ENCODE measurements at places on chromosomes 1 and 21.

- DNase-seq = no peak
Measured at GRCh38 chr1:246324711-246325110, 182.4 kb downstream of the SMYD3 start.

DNA sequence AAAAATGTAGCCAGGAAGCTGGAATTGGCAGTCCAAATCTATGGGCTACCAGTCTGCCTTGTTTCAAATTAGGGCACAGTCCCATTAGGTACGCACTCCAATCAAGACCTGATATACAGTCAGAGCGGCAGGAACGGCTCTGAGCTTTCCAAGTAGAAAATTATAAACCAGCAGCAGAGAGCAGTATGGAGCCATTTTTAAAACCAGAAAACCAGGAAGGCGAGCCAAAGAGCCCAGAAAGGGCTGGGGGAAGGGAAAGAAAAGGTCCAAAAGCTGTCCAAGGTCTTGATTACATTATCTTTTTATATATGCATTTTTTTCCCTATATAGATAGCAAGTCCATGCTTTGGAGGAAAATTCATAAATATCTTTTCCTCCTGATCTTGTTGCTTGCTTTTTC, 719.0 kb downstream of the RWDD3 start:
- no peak for DNase-seq

- DNase-seq = no peak
Measured at GRCh38 chr21:25752416-25752815, 17.6 kb downstream of the GABPA start.

GRCh38 chr1:160888926-160889325, 3.9 kb upstream of the ITLN1 start:
- no peak for DNase-seq

DNA sequence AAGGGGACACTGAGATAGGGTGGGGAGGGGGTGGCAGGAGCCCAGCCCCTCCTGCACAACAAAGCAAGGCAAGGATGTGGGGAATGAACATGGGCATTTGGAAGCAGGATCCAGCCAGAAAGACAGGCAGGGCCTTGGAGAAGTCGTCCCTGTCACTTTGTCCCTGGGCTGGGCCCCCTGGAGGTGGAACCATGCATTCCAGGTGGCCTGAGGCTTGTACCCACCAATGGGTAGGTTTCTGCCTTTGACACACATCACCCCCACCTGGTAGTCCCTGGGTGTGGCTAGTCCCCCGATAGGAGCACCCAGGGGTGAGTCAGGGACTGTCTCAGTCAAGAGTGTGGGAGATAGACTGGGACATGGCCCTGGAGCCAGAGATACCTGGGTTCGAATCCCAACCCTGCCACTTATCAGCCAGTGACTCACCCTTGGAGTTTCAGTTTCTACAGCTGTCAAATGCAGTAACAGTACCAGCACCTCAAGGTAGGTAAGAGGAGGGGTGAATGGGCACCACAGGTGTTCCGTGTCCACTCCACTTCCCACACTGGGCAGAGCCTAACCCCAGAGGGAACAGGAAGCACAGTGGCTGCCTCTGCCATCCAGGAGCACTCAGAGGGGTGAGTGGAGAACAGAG, 10.0 kb downstream of the PLA2G2D start:
- DNase-seq = no peak

DNA sequence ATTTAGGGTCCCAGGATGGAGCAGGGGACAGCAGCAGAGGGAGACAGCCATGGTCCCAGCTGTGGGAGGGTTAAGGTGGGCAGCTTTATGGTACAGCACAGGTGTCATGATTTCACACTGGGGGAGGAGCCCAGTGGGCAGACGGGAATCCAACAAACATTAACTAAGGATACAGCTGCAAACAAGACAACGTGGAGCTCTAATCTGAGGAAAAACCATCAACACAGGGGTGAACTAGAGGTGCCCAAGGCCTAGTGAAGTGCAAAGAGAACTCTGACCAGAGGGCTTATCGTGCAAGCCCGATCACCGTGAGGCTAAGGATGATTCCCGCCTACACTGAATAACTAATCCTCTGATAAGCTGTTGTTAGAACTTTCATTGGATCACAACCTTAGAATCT, 18.7 kb downstream of the ECE1 start:
- DNase-seq = no peak

- DNase-seq = no peak
Measured at GRCh38 chr1:196651637-196652215, at the start of gene CFH. Gene CFH, plus strand, starts transcription at chr1:196652043. Its CDS starts 75 bp downstream, at chr1:196652118.

GRCh38 chr1:11550664-11551283, 71.8 kb downstream of the DISP3 start:
- peak; percentile 39 for DNase-seq

- no peak for DNase-seq
Measured at GRCh38 chr1:239804266-239804665, 287.4 kb upstream of the FMN2 start.

DNA sequence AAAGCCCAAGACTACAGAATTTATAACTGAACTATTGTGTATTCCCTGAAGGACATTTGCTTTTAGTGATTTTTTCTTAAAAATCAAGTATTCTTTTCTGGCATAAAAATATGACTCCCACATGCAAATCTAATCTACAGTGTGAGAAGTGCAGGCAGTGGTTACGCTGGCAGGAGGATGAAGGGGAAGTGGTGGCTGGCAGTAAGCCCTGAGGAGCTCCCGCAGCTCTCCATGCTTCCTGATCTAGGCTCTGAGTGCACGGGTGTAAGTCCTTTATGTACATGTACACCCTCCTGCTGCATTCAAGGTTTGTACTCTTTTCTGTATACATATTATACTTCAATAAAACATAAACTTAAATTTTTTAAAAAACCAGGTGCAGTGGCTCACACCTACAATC, 67.5 kb upstream of the PRDX6 start:
- DNase-seq = no peak

DNA sequence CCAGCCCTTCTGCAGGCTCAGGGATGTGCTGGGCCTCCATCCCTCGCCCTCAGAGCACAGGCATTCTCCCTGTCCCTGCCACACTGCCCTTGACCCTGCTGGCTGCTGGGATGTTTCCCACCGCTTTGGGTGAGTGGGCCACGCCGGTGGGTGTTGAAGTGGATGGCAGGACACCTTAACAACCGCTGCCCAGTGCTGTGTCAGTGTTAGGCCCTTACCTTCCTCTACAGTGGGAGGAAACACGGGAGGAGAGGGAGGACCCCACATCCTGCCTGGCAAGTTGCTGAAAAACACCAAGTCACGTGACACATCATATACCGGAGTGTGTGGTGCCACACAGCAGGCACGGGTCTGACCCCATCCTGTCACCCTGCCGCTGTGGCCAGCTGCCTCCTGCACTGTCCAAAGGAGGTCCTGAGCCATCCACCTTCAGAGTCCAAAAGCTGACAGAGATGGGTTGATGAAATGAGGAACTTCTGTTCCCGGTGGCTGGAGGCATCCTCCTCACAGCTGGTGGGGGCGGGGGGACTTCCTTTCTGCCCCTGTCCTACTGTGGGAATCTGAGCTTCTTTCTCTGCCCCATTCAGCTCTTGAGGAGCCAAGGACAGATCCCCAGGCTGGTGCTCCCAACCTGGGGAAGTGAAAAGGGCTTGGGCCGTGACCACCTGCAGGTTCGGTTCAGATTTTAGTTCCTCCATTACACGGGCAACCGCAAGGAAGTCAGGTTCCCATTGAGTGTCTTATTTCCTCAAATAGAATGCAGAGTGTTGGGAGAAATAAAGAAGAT, 3.2 kb upstream of the THEMIS2 start:
- DNase-seq = peak; percentile 66

- DNase-seq = no peak
Measured at GRCh38 chr21:38643404-38644023, 145.2 kb upstream of the ERG start.

DNA sequence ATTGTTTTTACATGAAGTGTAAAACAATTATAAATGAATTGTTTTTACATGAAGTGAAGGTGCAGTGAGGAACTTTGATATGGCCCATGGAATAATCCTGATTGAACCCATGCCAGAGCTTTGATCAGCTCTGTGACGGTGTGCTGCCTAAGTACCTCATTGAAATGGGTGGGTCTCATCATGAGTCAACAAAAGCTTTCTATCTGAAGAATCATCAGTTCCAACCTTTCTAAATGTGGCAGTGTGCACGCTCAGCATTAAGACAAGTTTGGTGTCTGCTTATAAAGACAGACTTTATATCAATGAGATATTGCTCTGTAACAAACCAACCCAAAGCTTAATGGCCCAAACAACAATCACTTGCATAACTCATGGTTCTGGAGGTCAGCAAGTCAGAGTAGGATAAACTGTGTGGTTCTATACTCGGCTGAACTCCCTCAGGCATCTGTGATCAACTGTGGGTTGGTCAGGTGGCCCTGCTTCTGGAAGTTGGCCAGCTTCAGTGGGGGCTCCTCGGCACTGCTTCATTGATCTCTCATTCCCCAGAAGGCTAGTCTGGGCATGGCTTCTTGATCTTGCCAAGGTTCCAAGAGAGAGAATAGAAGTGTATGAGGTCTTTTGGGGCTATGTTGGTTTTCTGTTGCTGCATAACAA, 258.0 kb downstream of the LTN1 start:
- no peak for DNase-seq

- no peak for DNase-seq
Measured at GRCh38 chr21:29725025-29725736, 214.6 kb downstream of the GRIK1 start.

GRCh38 chr1:6239950-6240768, 3.8 kb upstream of the HES3 start:
- no peak for DNase-seq

DNA sequence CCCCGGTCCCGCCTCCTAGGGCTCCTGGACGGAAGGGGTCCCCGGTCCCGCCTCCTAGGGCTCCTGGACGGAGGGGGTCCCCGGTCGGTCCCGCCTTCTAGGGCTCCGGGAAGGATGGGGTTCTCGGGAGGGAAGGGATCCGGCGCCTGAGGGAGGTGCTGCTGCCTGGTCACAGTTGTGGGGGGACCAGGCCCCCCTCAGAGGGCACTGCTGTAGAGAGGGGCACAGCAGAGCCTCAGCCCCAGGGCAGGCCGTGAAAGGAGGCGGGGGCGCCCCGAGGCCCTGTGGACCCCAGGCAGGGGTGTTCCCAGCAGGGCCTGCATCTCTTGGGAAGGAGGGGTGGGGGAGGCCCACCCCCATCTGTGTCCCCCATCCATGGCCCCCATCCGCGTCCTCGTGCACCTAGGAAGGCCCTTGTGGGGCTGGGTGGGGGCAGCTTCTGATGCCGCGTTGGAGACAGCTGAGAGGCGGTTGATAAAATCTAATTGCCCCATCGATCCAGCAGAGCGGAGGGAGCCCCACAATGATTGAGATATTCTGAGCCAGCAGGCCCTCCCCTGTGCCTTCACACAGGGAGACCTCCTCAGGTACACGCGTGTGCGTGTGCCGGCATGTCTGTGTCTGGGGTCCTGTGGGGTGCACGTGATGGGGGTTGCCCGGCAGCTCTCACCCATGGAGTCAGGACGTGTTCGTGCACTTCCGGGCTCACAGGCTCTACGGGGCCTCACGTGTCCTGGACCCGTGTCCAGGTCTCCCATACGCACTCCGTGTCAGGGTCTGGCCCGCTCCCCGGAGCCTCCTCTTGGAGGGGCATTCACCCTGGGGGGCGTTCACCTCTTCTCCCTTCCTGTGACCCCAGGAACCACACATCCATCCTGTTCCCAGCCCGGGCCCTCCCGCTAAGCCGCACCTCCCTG, 12.9 kb downstream of the SAMD11 start:
- DNase-seq = no peak

- DNase-seq = no peak
Measured at GRCh38 chr1:203153051-203153988, 22.3 kb downstream of the MYBPH start.

GRCh38 chr1:230852959-230853358, 15.4 kb downstream of the C1orf198 start:
- no peak for DNase-seq

- DNase-seq = no peak
Measured at GRCh38 chr1:33272509-33272908, 16.2 kb downstream of the ZNF362 start.

GRCh38 chr1:20308569-20308968, 17.9 kb downstream of the VWA5B1 start:
- no peak for DNase-seq

DNA sequence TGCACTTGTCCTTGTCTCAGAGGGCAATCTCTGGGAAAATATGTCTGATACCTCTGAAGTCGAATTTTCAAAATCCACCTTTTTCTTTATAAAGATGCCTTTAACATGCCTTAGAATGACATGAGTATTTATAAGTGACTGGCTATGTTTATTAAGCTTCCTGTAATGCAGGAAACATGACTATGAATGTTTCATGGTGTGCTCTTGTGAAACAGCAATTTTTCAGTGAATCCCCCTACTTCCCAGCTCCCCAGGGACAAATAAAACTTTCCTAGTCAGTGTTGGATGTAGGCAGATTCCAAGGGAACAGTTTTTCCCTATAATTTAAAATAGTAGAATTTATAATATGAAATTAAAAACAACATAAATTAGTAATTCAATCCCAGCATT, 437.0 kb downstream of the LMO4 start:
- no peak for DNase-seq

- DNase-seq = no peak
Measured at GRCh38 chr1:61561666-61562065, 163.3 kb downstream of the TM2D1 start.

- peak; percentile 43 for DNase-seq
Measured at GRCh38 chr1:9239622-9240401, 5.2 kb downstream of the H6PD start.

- no peak for DNase-seq
Measured at GRCh38 chr21:22703521-22703920, 1705.3 kb downstream of the NCAM2 start.

DNA sequence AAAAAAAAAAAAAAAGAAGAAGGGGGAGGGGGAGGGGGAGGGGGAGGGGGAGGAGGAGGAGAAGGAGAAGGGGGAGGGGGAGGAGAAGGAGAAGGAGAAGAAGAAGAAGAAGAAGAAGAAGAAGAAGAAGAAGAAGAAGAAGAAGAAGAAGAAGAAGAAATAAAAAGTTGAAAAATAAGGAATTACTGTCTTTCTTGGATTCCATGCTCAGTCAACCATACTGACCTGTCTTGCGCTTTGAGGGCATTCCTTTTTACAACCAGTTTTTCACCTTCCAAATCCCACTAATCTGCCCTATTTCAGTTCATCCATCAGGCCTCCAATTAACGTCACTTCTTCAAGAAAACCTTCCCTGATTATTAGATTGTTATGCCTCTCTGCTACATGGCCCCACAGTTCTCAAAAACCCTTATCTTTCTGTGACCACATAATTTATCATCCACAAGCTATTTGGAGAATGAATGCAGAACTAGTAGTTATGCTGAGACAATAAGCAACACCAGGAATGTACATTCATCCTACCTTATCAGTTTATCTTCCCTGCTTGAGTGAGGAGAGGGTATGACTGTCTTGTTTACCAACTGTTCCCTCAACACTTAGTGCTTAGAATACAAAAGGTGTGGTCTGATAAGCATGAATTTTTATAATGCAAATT, 57.5 kb upstream of the GUCA2A start:
- no peak for DNase-seq
